ENCODE measurements at places on chromosomes 1 and 21. TPM values are rescaled to one million over a fixed set of nuclear protein-coding genes. Genes with fewer than 3 reads are reported as not detected.

Gene RGS8
- 0.10 TPM for total RNA-seq

Gene UTS2
- not detected for total RNA-seq

DNA sequence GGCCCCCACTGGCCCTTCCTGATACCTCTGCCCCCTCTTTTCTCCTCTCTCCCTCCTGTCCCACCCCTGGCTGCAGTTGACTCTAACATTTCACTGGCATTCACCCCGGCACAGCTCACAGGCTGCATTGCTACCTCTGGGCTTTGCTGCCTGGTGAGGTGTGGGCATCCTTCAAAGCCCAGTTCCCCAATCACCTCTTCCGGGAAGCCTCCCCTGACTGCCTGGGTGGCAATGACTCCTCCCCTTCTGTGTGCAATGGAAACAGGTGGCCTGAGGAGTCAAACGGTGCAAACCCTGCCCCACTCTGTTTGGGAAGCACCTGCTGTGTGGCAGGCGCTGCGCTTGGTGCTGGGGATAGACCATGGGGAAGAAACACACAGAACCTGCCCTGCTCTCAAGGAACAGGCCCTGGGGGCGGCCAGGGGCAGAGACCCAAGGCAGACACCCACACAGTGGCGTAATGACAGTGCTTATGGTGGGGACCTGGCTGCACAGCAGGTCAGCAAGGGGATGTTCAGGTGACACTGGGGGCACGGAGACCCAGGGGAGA lies 39.3 kb upstream of the POFUT2 start:
- no peak for DNase-seq

- DNase-seq: no peak
Measured at GRCh38 chr21:37473491-37473890, 106.9 kb downstream of the DYRK1A start.

DNA sequence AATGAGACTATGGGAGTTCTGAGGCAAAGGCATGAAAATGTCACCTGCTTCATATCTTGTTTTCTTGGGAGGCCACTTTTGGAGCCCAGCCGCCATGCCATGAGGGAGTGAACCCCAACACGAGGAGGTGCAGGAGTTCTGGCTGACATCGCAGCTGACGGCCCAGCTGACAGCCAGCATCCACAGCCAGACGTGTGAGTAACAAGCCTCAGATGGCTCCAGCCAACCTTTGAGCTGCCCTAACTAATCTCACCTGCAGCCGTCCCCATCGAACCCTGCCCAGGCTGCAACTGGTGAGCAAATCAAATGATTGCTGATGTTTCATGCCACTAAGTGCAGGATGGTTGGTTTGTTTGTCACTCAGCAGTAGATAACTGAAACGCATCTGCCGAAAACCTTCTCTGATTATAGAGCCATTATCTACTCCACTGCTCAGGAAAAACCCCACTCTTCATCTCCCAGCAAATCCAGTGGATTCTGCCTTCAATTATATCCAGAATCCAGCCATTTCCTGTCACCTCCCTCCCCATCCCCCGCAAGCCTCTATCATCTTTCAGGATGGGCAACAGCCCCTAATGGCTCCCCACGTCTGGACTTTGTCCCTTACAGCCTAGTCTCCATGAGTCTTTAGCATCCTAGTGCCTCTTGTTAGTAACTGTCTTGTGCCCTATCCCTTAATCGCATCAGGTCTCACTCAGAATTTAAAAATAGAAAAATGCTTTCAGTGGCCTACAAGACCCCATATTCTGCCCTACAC lies 18.5 kb upstream of the RAB4A start:
- no peak for DNase-seq

All from posterior vena cava (tissue), 2 donors.